H1 (cell line): ENCODE measurements at places on chromosomes 3 and 15. TPM values are rescaled to one million over a fixed set of nuclear protein-coding genes. Genes with fewer than 3 reads are reported as not detected.

DNA sequence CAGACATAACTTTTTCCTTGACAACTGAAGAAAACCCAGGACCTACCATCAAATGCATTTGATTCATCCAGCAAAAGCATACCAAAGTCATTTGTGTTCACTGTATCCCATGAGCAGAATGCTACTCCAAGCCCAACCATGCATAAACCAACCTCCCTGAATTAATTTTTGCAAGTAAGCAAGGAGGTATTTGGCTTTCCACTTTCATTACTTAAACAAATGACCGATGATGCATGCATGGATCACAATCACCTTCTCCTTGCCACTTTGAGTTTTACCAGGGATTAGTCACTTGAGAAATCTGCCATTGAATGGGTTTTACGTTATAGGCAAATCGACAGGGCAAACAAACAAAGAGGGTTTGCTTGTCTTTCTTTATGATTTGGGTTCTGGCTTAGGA, 214.8 kb downstream of the FMN1 start:
- H3K4me1 ChIP-seq = no peaks in the 10 kb centered on the region
- H3K27me3 ChIP-seq = no peaks in the 10 kb centered on the region
- no peak overlapping the region for H3K4me3 ChIP-seq
- no peaks in the 10 kb centered on the region for H3K36me3 ChIP-seq
- no peak overlapping the region for H3K27ac ChIP-seq
- DNase-seq = no peak

- H3K4me1 ChIP-seq = 0 out of 2 replicates have a peak, but pooled peaks cover 4% of the 10 kb centered on the region
- no peak overlapping the region for H3K4me3 ChIP-seq
- no peak overlapping the region for H3K27ac ChIP-seq
- H3K36me3 ChIP-seq = no peaks in the 10 kb centered on the region
Measured at GRCh38 chr3:60176614-60177013, 1074.6 kb downstream of the FHIT start.

- H3K27me3 ChIP-seq = no peaks in the 10 kb centered on the region
- H3K4me3 ChIP-seq = no peak overlapping the region
- no peak for DNase-seq
- no peaks in the 10 kb centered on the region for H3K36me3 ChIP-seq
- H3K27ac ChIP-seq = no peak overlapping the region
Measured at GRCh38 chr3:10600296-10600714, 94.9 kb upstream of the ATP2B2 start.

GRCh38 chr3:180548050-180548449, 53.9 kb upstream of the TTC14 start:
- no peak overlapping the region for H3K27ac ChIP-seq
- no peaks in the 10 kb centered on the region for H3K27me3 ChIP-seq
- H3K36me3 ChIP-seq = no peaks in the 10 kb centered on the region

DNA sequence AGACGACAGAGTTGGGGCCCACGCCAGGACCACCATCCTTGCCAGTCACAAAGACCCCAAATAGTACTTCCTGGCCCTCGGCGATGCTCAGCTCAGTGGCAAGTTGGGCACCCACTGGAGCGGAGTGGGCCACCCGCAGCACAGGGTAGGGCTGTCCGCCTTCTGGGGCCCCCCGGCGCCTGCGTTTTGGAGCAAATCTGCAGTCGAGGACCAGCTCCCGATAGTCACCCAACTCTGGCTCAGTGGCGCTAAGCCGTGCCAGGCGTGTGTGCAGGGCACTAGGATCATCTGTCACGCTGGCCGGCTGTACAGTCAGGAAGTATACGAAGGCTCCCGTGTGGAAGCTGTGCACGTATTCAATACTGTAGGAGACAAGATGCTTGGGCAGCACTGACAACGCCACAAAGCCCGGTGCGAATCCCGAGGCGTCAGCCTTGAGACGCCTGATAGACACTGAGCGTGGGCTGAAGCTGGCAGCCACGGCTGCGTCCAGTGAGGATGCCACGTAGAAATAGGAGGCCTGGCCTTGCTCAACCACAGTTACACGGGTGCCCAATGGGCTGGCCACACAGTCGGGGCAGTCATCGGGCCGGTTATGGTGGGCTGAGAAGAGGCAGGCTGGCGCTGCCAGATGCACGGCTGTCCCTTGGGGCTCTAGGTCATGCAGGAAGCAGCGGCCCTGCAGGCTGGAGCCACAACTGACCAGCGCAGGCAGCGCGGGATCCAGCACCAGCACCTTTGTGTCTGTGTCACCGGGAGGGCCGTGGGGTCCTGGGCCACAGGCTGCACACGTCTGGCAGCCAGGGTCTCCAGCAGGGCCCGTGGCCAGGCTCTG, 945 bp downstream of the MST1R start:
- H3K27me3 ChIP-seq = 0 out of 2 replicates have a peak, but pooled peaks cover 3% of the 10 kb centered on the region
- peaks cover 21% of the 10 kb centered on the region for H3K4me1 ChIP-seq
- H3K4me3 ChIP-seq = no peak overlapping the region
- DNase-seq = no peak
- no peak overlapping the region for H3K27ac ChIP-seq

DNA sequence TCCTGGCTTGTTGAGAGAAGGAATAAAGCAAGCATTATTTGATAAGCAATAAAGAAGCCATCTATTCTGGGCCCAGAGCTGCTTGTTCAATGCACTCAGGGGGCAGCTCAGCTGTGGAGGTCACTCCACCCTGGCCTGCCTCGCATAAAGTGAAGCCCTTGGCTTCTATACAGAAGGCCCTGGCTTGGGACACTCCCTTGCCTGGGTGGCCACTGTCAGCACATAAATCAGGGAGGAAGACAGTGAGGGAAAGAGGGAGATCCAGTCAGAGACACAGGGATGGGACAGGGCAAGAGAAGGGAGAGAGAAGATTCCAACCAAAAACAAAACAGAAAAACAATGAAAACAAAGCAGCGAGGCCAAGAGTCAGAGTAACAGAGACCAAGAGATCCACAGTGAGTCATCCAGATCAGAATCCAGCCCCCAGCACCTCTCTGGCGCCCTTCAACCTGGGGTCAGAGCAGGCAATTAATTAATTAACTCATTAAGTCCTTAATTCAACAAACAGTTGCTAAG, 11.8 kb downstream of the INSYN1 start:
- no peaks in the 10 kb centered on the region for H3K27me3 ChIP-seq
- no peak overlapping the region for H3K4me3 ChIP-seq
- H3K36me3 ChIP-seq = no peaks in the 10 kb centered on the region
- H3K27ac ChIP-seq = no peak overlapping the region

DNA sequence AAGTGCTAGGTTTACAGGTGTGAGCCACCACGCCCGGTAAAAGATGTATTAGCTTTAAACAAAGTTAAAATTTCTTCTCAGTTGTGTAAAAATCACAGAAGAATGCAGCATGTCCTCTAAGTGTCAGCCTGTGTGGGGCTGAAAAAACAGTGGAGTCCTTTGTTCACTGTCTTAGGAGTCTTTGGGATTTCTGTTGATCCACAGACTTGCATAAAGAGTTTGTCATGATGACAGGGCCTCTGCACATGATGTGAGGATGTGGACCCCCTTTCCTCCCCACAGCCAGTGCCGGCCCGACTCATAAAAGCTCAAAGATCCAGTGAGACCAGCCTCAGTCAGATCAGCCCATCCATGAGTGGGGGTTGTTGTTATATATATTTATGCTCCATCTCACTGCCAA, 49.0 kb upstream of the GOLGA8J start:
- no peak for DNase-seq
- no peak overlapping the region for H3K27ac ChIP-seq
- no peaks in the 10 kb centered on the region for H3K4me1 ChIP-seq
- no peaks in the 10 kb centered on the region for H3K36me3 ChIP-seq
- no peaks in the 10 kb centered on the region for H3K27me3 ChIP-seq

DNA sequence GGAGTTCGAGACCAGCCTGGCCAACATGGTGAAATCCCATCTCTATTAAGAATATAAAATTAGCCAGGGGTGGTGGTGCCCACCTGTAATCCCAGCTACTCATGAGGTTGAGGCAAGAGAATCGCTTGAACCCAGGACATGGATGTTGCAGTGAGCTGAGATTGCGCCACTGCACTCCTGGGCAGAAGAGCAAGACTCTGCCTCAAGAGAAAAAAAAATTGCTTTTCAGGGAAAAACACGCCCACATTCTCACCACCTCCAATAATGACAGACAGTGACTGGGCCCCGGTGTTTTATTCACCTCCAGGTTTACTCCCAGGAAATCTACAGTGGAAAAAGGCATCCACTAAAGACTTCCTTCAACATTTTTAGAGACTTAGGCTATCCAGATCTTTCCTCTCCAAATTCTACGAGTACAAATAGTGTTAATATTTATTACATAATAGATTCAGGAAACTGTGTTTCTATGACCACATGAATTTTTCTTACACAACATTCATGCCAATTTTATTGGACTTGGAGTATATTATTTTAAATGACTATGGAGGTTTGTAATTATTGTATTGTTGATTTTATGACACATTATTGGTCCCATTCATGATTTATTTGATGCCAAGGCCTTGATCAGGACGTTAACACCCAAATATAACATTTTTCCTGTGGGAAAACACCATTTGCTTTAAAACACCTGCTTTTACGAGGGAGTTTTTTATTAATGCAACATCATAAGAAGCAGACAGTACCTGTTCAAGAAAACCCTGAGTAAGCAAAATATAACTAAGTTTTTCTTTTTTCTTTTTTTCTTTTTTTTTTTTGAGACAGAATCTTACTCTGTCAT, 26.6 kb downstream of the IGF2BP2 start:
- peaks cover 4% of the 10 kb centered on the region; the same call in 1 of the 2 replicates for H3K4me1 ChIP-seq
- H3K36me3 ChIP-seq = no peaks in the 10 kb centered on the region
- no peak for DNase-seq
- no peak overlapping the region for H3K4me3 ChIP-seq

GRCh38 chr3:16317561-16317945, 52.5 kb downstream of the OXNAD1 start:
- DNase-seq = no peak
- H3K36me3 ChIP-seq = 0 out of 2 replicates have a peak, but pooled peaks cover 4% of the 10 kb centered on the region
- H3K27me3 ChIP-seq = no peaks in the 10 kb centered on the region
- no peak overlapping the region for H3K27ac ChIP-seq
- H3K4me3 ChIP-seq = no peak overlapping the region

Gene CAMP
- not detected in 2 replicates for total RNA-seq

Gene PRRT3
- 8.4 and 9.2 TPM in 2 replicates for total RNA-seq

Gene PPP4R2
- 89.9 and 91.9 TPM in 2 replicates for total RNA-seq
